Progenitor cell of endocrine pancreas (in vitro differentiated cells): ENCODE measurements at places on chromosomes 2 and 18.

DNA sequence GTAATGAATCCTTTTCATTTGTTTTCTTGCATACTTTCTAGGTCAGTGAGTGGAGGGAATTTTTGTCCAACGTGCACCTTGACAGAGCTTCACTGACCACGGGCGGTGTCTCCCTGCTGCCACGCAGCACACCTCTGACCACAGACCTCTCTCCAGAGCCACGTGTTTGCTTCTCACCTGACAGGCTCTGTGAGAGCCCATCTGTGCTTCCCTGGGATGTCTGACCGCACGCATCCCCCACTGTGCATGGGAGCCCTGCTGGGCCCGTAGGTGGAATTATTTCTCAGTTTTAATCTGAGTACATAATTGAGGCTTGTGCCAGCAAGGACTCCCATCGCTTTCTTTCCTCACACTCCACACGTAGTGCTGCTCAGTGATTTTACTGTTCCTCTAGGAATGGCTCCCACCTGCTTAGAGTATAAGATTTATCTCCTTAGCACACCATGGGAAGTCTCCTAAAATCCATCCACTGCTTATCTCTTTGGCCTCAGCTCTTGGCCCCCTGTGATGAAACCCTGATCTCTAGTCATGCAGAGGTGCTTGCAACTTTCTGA lies 482.6 kb downstream of the TSN start:
- H3K4me3 ChIP-seq: no peak overlapping the region
- H3K4me1 ChIP-seq: peaks cover 7% of the 10 kb centered on the region
- no peak for DNase-seq
- H3K27ac ChIP-seq: peak overlapping the region; percentile 40

GRCh38 chr2:235390108-235390815 lies 103.6 kb upstream of the AGAP1 start:
- DNase-seq: no peak
- no peaks in the 10 kb centered on the region for H3K4me1 ChIP-seq
- H3K4me3 ChIP-seq: no peak overlapping the region
- peaks cover 10% of the 10 kb centered on the region for H3K27me3 ChIP-seq

- peaks cover 5% of the 10 kb centered on the region for H3K4me1 ChIP-seq
- no peak overlapping the region for H3K4me3 ChIP-seq
- H3K36me3 ChIP-seq: no peaks in the 10 kb centered on the region
- H3K27ac ChIP-seq: no peak overlapping the region
- no peak for DNase-seq
These were observed 202.1 kb upstream of the MEX3C start for GRCh38 chr18:51399491-51400122.

- H3K4me1 ChIP-seq: peaks cover 46% of the 10 kb centered on the region
- peaks cover 3% of the 10 kb centered on the region for H3K36me3 ChIP-seq
- H3K27ac ChIP-seq: peak overlapping the region; percentile 16
- DNase-seq: no peak
- no peaks in the 10 kb centered on the region for H3K27me3 ChIP-seq
- H3K4me3 ChIP-seq: no peak overlapping the region
These were observed 5.2 kb downstream of the STARD7 start for GRCh38 chr2:96203130-96204028.

GRCh38 chr2:169849710-169850109 lies 22.5 kb downstream of the UBR3 start:
- H3K27me3 ChIP-seq: no peaks in the 10 kb centered on the region
- DNase-seq: no peak
- peaks cover 31% of the 10 kb centered on the region for H3K36me3 ChIP-seq
- H3K27ac ChIP-seq: no peak overlapping the region

DNA sequence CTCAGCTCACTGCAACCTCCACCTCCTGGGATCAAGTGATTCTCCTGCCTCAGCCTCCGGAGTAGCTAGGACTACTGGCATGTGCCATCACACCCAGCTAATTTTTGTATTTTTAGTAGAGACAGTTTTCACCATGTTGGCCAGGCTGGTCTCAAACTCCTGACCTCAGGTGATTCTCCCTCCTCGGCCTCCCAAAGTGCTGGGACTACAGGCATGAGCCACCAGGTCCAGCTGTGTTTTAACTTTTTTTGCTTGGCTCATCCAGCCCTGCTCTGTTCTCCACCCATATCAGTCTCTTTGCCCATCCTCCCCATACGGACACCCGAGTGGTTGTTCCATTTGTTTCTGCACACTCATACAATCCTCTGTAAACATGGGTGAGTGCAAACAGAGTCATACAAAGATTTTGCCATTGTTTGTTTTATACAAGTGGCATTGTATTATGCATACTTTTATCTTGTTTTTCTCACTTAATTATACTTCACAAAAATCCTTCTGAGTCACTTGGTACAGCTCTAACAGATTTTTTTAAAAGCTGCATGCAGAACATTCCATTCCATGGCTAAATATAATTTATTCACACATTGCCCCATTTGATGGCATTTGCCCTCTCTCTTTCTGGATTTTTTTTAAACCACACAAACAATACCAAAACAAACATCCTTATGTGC lies 5.3 kb downstream of the APOB start:
- no peak overlapping the region for H3K27ac ChIP-seq
- no peak for DNase-seq
- peaks cover 14% of the 10 kb centered on the region for H3K4me1 ChIP-seq
- H3K4me3 ChIP-seq: no peak overlapping the region
- H3K36me3 ChIP-seq: peaks cover 17% of the 10 kb centered on the region

DNA sequence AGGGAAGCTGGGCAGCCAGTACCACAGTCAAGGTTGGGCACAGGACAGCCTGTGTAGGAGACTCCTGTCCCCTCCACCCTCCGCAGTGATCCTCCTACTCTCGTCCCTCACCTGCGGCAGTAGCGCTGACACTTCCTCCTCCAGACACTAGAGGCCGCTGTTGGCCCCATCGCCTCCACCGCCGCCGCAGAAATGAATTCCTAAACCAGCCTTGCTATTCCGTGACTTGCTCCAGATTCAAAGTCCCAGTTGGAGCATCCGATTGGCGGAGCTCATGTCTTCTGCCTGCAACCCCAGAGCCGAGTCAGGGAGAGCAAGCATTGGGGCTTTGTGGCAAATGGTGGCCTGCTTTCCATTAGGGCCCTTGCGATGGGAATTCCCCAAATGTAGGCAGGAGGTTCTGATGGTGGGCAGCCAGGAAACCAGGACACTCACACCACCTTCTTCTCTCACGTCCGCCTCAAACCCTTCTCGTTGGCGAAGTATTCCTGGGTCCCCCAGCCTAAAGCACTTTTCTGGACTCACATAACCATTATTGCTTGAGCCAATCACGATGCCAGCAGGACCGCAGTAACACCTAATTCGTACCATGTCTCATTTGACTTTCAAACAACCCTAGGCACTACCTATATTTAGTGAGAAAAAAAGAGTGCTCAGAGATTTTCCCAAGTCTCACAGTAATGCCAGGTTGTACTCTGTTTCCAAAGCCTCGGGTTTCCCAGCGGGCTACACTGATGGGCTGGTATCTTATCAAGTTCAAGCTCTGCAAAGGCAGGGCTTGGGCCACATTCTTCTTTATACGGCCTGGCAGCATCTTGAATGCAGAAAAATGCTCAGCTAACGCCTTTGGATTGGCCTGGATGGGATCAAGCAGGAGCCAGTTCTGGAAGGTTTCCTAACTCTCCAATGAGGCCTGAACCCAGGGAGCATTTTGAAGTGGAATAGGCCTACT lies 1.2 kb upstream of the DNAJB2 start:
- DNase-seq: peak; percentile 73
- peak overlapping the region; percentile 84 for H3K4me3 ChIP-seq
- peaks cover 22% of the 10 kb centered on the region for H3K4me1 ChIP-seq

DNA sequence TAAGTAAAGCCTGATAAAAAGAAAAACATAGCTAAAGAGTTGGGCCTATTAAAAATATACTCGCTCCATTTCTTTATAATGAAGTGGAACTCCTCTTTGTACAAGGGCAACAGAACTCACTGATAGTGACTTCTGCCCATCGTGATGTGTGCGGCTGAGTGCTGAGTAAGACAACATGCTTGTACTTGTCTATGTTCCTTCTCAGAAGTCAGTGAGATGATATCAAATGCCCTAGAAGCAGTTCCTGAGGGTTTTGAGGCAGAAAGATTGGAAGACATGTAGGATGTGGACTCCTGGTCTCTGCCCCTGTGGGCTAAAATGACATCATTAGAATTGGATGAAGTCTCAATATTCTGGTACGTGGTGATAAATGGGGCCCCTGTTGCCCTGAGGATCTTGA lies 73.8 kb downstream of the USP40 start:
- H3K27me3 ChIP-seq: no peaks in the 10 kb centered on the region
- H3K27ac ChIP-seq: no peak overlapping the region
- H3K4me3 ChIP-seq: no peak overlapping the region
- H3K36me3 ChIP-seq: peaks cover 8% of the 10 kb centered on the region
- DNase-seq: no peak

DNA sequence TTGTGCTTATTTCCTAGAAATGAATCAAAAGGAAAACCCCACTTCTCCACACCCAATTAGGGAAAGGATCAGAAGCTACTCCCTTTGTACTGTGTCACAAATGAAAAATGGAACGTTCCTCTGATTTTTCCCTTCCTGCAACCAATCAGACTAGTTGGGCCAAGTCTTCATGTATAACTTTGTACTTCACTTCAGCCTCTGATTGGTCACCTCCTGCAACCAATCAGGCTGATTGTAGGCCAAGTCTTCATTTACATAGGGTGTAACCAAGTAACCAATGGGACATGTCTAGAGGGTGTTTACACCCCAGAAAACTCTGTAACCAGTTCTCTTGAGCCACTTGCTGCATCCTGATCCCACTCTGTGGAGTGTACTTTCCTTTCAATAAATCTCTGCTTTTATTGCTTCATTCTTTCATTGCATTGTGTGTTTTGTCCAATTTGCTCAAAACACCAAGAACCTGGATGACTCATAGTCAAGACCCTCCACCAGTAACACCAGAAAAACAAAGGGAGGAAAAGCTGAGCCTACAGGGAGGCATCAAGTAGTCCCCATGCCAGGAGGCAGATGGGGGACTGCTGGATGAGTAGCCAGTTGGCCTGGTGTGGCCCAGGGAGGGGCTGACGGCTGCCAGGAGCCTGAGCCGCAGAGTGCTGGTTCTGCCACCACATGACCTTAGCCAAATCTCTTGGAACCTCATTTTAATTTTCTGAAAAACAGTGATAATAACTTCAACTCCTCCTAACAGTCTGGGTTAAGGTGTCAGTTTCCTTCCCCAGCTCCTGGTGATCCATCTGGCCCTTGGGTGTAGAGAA lies 46.1 kb downstream of the SOWAHC start:
- H3K27me3 ChIP-seq: no peaks in the 10 kb centered on the region
- H3K4me3 ChIP-seq: no peak overlapping the region
- no peaks in the 10 kb centered on the region for H3K36me3 ChIP-seq
- no peak overlapping the region for H3K27ac ChIP-seq

DNA sequence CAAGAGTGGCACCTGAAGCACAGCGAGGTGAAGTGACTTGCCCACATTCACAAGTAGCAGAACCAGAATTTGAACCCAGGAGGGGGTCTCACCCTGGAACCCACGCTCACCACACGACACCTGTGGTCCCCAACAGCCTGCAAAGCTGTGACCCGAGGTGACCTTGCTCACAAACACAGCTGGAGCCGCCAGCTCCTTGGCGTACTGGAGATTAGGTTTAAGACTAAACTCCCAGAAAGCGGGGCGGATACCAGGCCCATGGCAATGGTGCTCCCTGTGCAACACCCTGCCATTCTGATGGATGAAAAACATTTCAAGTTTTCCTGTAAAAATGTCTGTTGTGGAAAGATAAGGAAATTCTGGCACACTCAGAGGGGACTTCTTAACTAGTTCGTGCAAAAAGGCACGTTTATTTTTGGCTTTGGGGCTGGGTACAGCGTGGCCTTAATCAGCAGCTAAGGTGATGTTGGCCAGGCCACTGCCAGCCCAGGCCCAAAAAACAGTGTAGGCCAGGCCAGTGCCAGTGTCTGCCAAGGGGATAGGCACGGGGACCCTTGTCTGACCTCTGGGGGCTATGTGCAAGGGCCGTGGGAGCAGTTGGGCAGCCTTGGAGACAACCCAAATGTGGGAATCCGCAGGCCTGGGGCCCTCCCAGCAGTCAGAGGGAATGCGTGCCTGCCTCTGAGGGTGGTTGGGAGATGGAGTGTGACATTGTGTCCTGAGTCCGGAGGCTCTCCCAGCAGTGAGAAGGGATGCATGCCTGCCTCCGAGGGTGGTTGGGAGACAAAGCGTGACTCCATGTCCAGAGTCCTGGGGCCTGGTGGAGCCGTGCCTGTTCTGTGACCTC lies 185.0 kb upstream of the HS6ST1 start:
- H3K4me1 ChIP-seq: peaks cover 8% of the 10 kb centered on the region
- H3K4me3 ChIP-seq: no peak overlapping the region
- no peak for DNase-seq
- H3K27me3 ChIP-seq: peaks cover 85% of the 10 kb centered on the region

DNA sequence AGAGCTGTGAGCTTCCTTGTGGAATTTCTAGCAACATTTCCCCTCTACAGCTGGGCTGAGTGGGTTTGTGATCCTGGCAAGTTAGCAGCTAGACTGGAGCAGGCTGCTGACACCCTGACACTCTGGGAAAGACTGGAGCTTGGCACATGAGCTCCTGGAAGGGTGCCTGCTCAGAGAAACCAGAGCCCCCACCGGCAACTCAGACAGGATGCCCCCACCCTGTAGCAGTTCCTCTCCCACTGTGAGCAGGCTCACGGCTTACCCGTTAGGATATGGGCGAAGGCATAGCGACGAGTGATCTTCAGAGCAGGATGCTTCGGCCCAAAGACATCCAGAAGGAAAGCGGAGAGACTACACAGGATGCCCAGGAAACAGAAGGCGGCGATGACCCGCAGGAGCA lies 11.2 kb downstream of the TMEM127 start:
- no peak for DNase-seq
- no peaks in the 10 kb centered on the region for H3K27me3 ChIP-seq
- H3K4me1 ChIP-seq: peaks cover 5% of the 10 kb centered on the region
- H3K27ac ChIP-seq: no peak overlapping the region
- no peak overlapping the region for H3K4me3 ChIP-seq

DNA sequence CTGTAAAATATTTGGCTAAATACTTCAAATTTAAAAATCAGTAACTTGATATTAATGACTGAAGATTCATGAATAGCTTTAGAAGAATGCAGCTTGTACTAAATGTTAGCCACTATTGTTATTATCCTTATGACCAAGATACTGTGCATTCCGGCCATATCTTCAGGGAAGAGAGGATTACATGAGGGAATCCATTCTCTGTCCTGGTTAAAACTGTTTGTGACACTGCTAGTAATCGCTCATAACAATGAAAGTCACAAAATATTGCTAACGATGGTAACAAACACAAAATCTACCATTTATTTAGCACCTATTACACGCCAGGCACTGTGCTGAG lies 217.7 kb downstream of the PRKCE start:
- peaks cover 33% of the 10 kb centered on the region for H3K27me3 ChIP-seq
- H3K4me3 ChIP-seq: no peak overlapping the region
- no peak for DNase-seq
- no peaks in the 10 kb centered on the region for H3K36me3 ChIP-seq
- H3K4me1 ChIP-seq: no peaks in the 10 kb centered on the region
- no peak overlapping the region for H3K27ac ChIP-seq
